ENCODE measurements at places on chromosomes 6 and 20. TPM values are rescaled to one million over a fixed set of nuclear protein-coding genes. Genes with fewer than 3 reads are reported as not detected.

- DNase-seq: no peak
Observed at GRCh38 chr6:38375937-38376336, 263.8 kb downstream of the BTBD9 start.

GRCh38 chr6:49519660-49520059, 19.9 kb downstream of the GLYATL3 start:
- no peak for DNase-seq

GRCh38 chr20:44296011-44296410, 15.0 kb downstream of the FITM2 start:
- DNase-seq: peak; percentile 33

DNA sequence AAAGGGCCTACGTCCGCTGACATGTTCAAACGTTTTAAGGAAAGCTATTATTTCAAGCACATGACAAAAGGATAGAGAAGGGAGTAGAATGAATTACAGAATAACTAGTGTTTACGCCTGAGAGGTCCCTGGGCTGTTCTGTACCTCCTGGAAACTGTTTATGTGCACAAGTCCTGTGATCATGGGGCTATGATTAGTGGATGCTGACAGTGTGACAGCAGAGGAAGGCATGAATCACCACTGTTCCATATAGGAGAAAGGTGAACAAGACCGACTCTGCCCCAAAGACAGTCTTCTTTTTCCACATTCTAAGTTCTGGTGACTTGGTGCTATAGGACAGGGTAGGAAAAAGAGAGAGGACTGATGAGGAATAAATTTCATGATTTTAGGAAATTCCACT, 249.2 kb upstream of the PRDM1 start:
- DNase-seq: no peak

GRCh38 chr6:166515072-166515810, 71.2 kb downstream of the RAMACL start:
- no peak for DNase-seq

GRCh38 chr6:75830959-75831885, 82.2 kb downstream of the MYO6 start:
- no peak for DNase-seq

DNA sequence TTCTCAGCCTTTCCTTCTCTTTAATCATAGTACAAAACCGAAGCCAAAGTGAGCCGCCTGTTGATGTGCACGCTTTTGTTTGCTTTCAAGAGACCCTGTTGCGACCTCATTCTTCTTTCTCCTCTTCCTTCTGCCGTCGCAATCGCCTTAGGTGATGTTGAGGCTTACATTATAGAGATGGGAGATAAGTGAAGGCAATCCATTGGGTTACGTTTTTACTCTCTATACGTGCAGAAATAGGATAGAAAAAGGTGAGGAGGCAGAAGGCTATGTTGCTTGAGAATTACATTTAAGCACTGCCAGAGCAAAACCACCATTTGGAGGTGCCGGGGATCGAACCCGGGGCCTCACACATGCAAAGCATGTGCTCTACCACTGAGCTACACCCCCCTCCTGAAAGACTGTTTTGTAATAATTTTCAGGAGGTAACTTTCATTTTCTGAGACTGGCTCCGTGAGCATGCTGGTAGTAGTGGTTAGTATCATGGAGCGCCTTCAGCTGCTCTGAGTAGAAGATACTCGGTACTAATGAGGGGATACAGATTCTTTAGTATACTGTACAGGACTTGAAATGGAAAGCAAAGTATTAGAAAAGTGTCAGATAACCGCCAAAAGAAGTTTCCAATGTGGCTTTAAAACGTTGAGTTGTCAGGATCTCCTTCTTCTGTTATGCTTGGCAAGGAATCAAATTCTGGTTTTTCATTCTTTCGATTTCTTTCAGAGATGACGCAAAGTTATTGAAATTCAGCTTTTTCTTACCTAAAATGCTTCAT, 165.6 kb downstream of the TRIM27 start:
- no peak for DNase-seq

DNA sequence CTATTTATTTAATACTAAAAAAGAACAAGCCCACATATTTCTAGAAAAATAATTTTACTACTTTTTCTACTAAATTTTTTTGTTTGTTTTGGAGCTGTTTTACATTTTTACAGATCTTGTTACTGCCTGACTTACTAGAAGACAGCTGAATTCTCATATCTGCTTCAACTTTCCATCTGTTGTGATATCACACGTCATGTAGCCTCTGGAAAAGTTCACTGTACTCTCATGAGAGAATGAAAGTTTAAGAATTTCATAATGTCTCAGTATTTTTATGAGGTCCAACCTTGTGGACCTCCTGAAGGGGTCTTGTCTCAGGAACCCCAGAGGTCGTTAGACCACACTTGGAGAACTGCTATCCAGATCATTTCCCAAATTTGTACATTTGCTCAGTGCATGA, 81.7 kb upstream of the MTHFD1L start:
- no peak for DNase-seq

- no peak for DNase-seq
Observed at GRCh38 chr6:39350723-39351505, 28.4 kb upstream of the KCNK16 start.

DNA sequence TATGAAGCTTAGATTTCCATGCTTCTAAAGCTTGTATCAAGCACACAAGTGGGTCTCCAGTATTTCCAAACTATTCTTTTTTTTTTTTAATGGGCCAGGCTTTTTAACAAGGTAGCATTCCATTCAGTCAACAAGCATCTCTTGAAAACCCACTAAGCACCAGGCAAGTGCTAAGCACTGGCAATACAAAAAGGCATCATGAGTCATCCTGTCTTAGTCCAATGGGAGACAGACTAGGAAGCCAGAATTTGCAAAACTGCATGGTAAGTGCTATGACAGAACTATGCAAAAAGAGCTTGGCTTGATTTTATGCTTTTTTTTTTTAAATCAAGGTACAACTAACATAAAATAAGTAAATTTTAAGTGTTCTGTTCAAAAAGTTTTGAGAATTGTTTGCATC, 109.3 kb upstream of the DST start:
- no peak for DNase-seq

DNA sequence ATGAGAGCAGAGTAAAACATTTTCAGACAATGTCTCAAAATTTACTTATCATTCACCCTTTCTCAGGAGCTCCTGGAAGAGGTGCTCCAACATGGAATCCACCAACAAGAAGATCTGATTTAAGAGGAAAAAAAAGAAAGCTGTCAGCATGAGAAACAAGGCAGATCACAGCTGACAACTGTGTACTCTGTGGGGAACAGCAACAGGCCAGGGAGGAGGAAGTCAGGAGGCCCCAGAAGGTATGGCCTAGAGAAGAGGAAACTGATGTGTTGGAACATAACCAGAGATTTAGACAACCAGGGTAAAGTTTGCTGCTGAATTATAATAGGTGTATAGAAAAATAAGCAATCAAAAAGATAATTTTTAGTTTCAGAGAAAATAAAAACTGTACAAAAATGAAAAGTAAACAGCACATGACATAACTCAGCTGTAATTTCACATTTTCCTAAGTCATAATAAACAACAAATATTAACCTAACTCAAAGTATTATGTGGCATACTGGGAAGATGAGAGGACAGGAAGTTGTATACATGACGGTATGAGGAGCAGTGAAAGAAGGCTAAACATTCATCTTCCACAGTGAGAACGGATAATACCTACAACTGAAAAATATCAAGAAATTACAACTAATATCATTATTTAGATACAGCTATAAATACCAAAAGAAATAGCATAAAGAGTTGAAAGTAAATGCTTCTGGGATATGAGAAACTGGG, 113.6 kb upstream of the EMILIN3 start:
- no peak for DNase-seq

GRCh38 chr6:29705389-29706231, 17.6 kb upstream of the HLA-F start:
- DNase-seq: peak; percentile 49

DNA sequence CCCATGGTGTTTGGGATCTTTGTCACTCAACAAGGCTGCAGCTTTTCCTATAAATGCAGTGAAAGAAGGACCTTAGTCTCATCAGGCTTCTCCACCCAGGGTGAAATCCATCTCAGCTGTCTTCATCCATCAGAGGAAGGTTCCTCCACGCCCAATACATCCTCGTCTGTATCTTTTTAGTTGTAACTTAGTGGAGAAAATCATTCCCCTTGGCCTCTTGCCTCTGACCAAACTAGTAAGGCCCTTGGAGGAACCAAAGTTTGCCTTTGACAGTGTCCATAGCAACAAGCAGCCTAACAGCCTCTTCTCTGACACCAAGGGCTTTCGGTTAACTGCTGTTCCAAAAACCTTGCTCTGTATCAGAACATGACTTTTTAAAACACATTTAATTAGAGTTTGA, 230.3 kb upstream of the ECI2 start:
- DNase-seq: no peak

- DNase-seq: no peak
Observed at GRCh38 chr20:24678351-24679106, 209.1 kb downstream of the SYNDIG1 start.

GRCh38 chr6:55276745-55277530, 50.3 kb upstream of the GFRAL start:
- peak; percentile 32 for DNase-seq

DNA sequence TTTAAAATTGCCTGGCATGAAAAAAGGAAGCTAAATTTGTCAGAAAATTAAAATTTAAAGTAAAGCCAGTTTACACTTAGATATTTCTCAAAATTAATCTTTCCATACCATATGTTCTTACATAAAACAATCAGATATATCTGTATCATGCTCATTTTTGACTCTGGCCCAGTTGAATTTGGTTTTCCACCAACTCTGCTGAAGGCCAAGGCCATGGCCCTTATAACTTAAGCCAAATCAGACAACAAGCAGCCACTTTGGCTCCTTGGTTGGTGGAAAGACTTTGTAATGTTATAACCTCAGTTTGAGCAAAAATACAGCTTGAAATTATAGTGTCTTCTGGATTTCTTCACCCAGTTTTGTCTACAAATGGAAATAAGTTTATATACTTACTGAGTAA, 97.3 kb downstream of the CENPW start:
- no peak for DNase-seq

GRCh38 chr6:111688331-111688730, 82.7 kb upstream of the TRAF3IP2 start:
- DNase-seq: no peak

GRCh38 chr6:6758915-6759654, 170.6 kb downstream of the LY86 start:
- DNase-seq: peak; percentile 67

- no peak for DNase-seq
Observed at GRCh38 chr20:21155268-21155667, 29.4 kb downstream of the KIZ start.

GRCh38 chr20:33162313-33162712, 5.6 kb upstream of the BPIFA2 start:
- no peak for DNase-seq

DNA sequence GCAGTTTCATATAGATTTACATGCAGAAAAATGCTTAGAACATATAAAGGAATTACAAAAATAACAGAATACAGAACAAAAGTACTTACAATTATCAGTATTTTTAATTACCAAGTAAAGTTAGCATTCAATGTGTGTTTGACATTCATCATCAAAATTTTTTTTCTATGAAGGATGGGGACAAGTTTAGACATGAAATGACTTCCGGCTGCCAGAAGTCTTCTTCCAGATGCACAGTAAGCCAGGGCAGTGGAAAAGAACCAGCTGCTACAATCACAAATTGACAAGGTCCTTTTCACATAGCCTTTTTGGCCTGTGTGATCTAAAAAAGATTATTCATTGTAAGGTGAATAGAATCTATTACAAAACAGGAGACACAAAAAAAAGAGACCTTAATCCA, 73.8 kb downstream of the HUS1B start:
- no peak for DNase-seq

DNA sequence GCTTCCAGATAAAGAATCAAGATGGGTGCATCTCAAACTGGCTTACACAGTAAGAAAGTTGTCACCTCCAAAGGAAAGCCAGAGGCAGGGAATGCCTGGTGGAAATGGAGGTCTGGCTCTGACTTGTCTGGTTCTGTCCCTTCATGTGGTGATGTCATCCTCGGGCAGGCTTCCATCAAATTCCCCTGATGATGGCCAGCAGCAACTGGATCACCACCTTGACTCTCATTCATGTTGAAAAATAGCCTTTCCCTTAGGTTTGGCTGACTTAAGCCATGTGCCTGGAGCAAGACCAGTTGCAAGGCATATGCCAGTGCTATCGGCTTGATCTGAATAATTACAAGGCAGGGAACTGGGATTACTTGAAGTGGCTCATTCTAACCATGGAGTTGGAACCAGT, 28.8 kb downstream of the IMPG1 start:
- no peak for DNase-seq

DNA sequence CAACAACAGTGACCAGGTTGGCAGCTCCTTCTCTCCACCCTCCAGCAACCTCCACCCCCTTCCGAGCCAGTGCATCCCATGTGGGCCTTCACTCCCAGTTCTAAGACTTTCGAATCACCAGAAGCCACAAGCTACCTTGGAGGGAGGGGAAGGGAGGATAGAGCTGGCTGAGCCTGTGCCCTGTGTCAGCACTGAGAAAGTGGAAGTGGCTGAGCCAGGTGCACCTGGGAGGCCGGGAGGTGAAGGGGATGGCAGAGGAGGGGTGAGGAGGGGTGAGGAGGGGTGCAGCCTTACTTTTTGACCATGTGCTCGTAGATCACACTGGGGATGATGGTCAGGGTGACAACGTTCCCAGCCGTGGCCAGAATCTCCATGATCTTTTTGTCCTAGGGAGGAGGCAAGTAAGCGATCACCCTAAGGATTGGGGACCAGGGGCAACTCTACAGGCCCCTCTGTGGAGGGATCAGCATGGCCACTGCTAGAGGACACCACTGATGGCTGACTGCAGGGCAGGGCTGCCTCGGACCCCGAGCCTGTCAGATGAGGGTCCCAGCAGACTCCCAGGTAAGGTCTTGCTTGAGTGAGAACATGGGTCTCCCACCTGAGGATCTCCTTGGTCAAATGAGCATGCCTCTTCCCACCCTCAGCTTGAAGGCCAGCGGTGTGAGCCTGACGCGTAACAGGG, 18.3 kb downstream of the SDCBP2 start:
- no peak for DNase-seq

DNA sequence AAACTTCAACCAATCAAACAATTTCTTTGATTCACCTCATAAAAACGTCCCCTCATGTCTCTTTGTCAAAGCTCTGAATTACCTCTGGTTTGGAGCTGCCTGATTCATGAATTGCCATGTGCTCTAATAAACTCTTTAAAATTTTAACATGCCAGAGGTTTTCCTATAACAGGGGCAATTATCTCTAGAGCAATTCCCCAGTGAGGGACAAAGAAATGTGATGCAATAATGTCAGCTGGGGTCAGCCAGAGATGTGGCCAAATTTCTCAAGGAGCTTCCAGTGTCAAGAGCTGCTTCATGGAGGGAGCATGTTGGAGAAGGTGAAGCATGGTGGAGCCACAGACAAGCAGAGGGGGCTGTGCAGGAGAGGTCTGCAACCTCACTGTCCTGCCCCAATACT, 38.7 kb upstream of the RFPL4B start:
- no peak for DNase-seq

The IL22RA2 gene
- 0.21 TPM for total RNA-seq

The TDRD6 gene
- 0.08 TPM for total RNA-seq

The DNAH8 gene
- total RNA-seq: not detected

The KIFC1 gene
- total RNA-seq: 74.6 TPM

The GSTA2 gene
- 0.35 TPM for total RNA-seq

The POPDC3 gene
- total RNA-seq: 0.24 TPM

The RAET1L gene
- 0.24 TPM for total RNA-seq

The ULBP2 gene
- 0.19 TPM for total RNA-seq

The BNIP5 gene
- 7.8 TPM for total RNA-seq

The TREM2 gene
- total RNA-seq: 0.88 TPM

The SYNDIG1 gene
- total RNA-seq: 0.19 TPM

The PAX1 gene
- total RNA-seq: not detected

The PTK6 gene
- total RNA-seq: 91.1 TPM

The WFDC12 gene
- not detected for total RNA-seq

The CYP24A1 gene
- 0.08 TPM for total RNA-seq

The CEP162 gene
- 7.1 TPM for total RNA-seq

The APCDD1L gene
- 1.0 TPM for total RNA-seq

The STMND1 gene
- 1.8 TPM for total RNA-seq

Data from colonic mucosa (tissue), 4 donors.